NCI-H748 treated with DMSO at 0.1 percent for 48 hours (cell line): ENCODE measurements at places on chromosomes 11 and 22.

- no peak for DNase-seq
These were observed 210.5 kb downstream of the FAM181B start for GRCh38 chr11:82523141-82523540.

DNA sequence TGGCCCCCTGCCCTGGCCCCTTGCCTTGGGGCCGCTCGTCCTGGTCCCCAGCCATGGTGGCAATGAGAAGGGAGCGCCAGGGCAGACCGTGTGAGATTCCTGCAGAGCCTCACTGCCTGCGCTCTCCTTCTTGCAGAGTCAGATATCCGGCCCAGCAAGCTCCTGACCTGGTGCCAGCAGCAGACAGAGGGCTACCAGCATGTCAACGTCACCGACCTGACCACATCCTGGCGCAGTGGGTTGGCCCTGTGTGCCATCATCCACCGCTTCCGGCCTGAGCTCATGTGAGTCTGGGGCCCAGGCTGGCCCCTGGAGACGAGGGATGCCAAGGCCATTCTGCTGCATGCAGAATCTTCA is 114.1 kb downstream of the MICAL2 start:
- DNase-seq = no peak

- no peak for DNase-seq
These were observed 65.2 kb upstream of the PHOX2A start for GRCh38 chr11:72309074-72309598.

- no peak for DNase-seq
These were observed 59.5 kb upstream of the PRSS23 start for GRCh38 chr11:86740628-86741483.

DNA sequence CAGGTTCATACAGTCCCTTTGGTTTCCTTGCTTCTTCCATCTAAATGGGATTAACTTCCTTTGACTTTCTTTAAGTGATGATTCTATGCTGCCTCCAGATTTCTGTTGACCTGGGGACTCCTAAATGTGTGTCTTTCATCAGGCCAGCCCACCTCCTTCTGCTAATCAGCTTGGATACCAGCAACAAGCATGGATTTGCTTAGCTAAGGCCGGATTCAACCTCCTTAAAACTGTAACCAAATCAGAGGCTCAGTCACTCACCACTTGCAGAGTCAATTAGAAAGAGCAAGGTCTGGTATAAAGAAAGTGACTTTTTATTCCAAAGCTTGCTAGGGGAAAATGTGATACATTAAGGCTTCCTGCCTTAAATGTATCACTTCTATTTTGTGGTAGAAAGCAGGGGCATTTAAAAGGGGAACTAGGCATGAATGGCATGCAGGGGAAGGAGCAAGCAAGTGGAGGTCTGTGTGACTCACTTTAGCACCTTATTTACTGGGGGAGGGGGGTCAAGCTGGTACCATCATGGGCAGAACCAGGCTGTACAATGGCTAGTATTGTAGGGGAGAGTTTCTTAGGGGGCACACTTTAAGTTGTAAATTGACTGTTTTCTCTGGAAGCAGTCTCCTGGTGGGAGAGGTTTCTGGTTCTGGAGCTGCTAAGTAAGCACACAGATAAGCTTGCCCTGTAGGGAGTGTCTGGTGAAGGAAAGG is 239.0 kb upstream of the PDGFD start:
- DNase-seq = no peak

DNA sequence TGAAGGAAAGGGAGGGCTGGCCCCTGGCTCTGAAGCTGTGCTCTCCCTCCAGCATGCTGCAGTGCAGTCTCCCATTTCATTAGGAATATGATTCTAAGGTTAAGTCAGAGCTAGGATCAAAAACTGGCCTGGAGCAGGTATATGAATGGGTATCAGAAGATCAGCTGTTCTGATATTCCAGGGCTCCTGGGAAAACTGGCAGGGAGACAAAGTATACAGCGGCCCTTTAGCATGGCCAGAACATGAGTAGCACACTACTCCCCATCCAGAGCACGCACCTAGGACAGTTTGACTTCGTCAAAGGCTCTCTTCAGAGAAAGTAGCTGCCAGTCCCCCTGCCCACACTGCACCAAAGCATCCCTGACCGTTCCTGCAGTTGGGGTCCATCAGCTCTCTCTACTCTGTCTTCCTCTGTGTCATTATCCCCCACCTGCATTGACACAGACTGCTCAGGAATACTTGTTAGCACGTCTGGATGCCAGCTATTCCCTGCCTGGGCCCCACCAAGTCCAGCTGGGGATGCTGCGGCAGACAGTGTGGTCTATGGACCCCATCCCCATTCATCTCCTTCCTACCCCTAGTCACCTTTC is 4.0 kb upstream of the FCHSD2 start:
- DNase-seq = no peak

GRCh38 chr22:35092406-35092805 is 26.4 kb downstream of the ISX start:
- no peak for DNase-seq

DNA sequence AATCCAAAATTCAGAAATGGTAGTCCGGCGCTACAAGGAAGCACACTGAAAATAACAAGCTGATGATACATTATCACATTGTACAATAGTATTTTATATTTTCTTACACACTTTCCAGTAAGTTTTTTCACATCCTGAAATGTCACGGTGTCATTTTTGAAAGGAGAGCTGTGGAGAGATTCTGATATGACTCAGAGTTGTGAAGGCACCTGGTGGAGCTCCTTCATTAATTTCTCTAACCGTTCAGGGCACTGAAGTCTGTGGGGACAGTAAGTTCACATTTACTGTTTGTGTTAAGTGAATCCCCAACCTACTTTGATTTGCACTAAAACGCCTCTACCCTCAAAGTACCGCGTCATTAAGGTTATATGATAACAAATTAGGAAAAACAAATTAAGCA is 13.3 kb downstream of the LDHAL6A start:
- no peak for DNase-seq

DNA sequence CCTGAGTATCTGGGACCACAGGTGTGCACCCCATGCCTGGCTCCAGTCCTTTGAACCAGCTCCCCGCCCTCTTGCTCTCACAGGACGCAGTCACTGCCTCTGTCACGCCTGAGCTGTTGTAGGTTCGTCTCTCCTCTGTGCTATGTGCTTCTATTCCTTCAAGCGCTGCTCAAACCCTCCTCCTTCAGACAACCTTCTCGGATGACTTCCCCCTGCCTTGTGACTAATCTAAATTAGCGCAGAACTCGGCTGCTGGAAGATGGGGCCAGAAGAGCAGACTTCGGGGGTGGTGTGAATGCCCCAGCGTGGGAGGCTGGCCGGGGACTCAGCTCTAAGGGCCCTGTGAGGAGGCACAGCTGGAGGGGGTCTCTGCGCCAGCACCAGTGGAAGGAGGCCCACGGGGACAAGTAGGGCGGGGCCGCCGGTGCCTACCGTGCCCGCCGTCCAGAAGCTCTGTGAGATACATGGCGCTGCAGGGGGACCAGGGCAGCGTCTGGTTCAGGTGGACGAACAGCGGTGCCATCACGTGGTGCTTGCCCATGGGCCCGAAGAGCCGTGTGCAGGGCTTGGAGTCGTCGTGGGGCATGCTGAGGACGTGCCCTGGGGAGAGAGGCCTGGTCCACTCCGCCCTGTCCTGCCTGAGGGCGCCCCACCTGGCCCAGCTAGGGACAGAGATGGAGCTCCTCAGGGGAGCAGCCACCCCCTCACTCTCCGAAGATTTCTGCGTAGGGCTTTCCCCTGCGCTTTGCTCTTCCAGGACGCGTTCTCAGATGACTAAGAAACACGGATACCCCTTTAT is 12.5 kb downstream of the ADAMTS8 start:
- no peak for DNase-seq

- DNase-seq = no peak
These were observed 101.8 kb downstream of the BCR start for GRCh38 chr22:23282089-23282501.
